Activated CD4-positive, alpha-beta memory T cell treated with anti-CD3 and anti-CD28 coated beads, Interleukin-2, amount 10 ng/mL, durations not matched to agents 7 days and 5 days (primary cell): ENCODE measurements at places on chromosomes 1 and 21. TPM values are rescaled to one million over a fixed set of nuclear protein-coding genes. Genes with fewer than 3 reads are reported as not detected.

EIF3I gene
- 172 TPM for total RNA-seq

NCF2 gene
- 23.0 TPM for total RNA-seq

GLMP gene
- 36.8 TPM for total RNA-seq

DNA sequence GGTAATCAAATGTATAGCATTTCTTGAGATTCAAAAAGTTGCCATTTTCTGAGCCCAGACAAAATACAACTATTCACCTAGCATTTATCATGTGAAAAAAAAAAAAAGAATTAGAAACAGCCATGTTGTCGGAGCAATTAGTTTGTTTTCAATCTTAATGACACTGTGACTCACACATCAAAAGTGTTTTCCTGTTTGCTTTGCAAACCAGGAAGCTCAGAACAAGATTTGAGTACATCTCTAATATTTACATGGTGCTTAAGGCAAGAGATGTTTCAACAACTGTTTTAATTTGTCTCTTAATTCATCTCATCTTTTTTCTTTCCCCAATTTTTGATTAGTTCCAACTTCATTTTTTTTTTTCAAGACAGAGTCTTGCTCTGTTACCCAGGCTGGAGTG lies 62.5 kb upstream of the CAPZB start:
- H3K4me3 ChIP-seq, result no peak overlapping the region
- H3K27me3 ChIP-seq, result peaks cover 31% of the 10 kb centered on the region
- H3K36me3 ChIP-seq, result peaks cover 4% of the 10 kb centered on the region
- H3K27ac ChIP-seq, result no peak overlapping the region
- peaks cover 4% of the 10 kb centered on the region for H3K4me1 ChIP-seq

DNA sequence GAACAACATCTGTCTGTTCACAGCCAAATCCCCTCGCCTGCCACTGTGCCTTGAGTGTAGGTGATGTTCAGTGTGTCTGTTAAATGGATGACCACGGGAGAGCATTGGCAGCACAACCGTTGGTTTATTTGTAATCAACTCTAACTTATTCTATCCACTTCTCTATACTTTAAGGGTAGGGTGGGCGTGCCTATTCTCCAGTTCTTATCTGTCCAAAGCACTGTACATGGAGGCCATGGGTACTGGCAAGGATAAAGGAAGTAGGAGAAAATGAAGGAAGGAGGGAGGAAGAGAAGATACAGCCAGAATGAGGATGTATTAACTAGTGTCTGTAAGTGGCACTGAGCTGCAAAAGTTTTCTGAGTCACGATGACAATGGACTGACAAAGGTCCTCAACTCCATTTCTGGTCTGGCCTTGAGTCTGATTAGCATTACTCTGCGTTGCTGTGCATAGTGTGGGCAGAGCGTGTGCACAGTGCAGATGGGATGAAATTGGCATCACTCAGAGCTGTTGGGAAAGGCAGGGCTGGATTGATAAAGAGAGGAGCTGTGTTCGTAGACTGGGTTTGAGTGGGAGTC lies 7.1 kb downstream of the RHOU start:
- no peak overlapping the region for H3K4me3 ChIP-seq
- H3K27me3 ChIP-seq, result no peaks in the 10 kb centered on the region
- DNase-seq, result no peak
- peaks cover 8% of the 10 kb centered on the region for H3K4me1 ChIP-seq
- no peak overlapping the region for H3K27ac ChIP-seq
- H3K36me3 ChIP-seq, result peaks cover 21% of the 10 kb centered on the region

- H3K27me3 ChIP-seq, result no peaks in the 10 kb centered on the region
- no peak for DNase-seq
- no peaks in the 10 kb centered on the region for H3K36me3 ChIP-seq
These were observed 132.9 kb upstream of the NRIP1 start for GRCh38 chr21:15197696-15198095.
